Spinal cord (tissue), 10 donors: ENCODE measurements at places on chromosomes 1 and 21. TPM values are rescaled to one million over a fixed set of nuclear protein-coding genes. Genes with fewer than 3 reads are reported as not detected.

Gene AZIN2
- total RNA-seq, result 15.1 TPM

Gene FAM131C
- 2.8 TPM for total RNA-seq

Gene RGS1
- 13.6 TPM for total RNA-seq

Gene NOS1AP
- 6.8 TPM for total RNA-seq

Gene TSPEAR
- total RNA-seq, result not detected

Gene NEK2
- 6.9 TPM for total RNA-seq

Gene NECTIN4
- total RNA-seq, result not detected

Gene CYP4B1
- total RNA-seq, result 0.66 TPM

Gene CELF3
- 13.9 TPM for total RNA-seq

Gene LIPI
- not detected for total RNA-seq

DNA sequence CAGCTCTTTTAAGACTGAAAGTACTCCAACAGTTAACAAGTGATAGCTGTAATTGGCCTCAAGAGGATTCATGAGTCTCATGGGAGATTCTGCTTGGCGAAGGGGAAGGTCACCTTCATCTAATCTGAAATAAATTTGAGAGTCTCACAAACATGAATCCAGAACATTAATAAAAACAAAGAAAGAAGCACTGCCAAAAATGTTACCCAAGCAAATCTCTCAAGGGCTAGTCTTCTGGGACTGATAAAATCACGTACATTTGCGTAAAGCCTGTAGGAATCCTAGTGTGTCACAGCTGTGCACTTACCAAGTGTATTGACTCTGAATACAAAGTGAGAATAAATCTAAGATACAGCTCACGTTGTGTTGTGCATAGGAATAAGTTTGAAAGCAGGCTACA lies 21.2 kb upstream of the NUF2 start:
- no peak overlapping the region for H3K27ac ChIP-seq
- no peak overlapping the region for H3K4me3 ChIP-seq
- H3K36me3 ChIP-seq, result no peaks in the 10 kb centered on the region
- H3K4me1 ChIP-seq, result peaks cover 2% of the 10 kb centered on the region
- DNase-seq, result peak; percentile 74

GRCh38 chr1:48640836-48641492 lies 135.7 kb downstream of the BEND5 start:
- H3K36me3 ChIP-seq, result no peaks in the 10 kb centered on the region
- DNase-seq, result no peak
- peaks cover 3% of the 10 kb centered on the region for H3K4me1 ChIP-seq
- no peak overlapping the region for H3K27ac ChIP-seq

- no peaks in the 10 kb centered on the region for H3K36me3 ChIP-seq
- H3K27ac ChIP-seq, result no peak overlapping the region
- H3K4me3 ChIP-seq, result no peak overlapping the region
- DNase-seq, result no peak
These were observed 34.8 kb upstream of the DUSP10 start for GRCh38 chr1:221776495-221777301.

DNA sequence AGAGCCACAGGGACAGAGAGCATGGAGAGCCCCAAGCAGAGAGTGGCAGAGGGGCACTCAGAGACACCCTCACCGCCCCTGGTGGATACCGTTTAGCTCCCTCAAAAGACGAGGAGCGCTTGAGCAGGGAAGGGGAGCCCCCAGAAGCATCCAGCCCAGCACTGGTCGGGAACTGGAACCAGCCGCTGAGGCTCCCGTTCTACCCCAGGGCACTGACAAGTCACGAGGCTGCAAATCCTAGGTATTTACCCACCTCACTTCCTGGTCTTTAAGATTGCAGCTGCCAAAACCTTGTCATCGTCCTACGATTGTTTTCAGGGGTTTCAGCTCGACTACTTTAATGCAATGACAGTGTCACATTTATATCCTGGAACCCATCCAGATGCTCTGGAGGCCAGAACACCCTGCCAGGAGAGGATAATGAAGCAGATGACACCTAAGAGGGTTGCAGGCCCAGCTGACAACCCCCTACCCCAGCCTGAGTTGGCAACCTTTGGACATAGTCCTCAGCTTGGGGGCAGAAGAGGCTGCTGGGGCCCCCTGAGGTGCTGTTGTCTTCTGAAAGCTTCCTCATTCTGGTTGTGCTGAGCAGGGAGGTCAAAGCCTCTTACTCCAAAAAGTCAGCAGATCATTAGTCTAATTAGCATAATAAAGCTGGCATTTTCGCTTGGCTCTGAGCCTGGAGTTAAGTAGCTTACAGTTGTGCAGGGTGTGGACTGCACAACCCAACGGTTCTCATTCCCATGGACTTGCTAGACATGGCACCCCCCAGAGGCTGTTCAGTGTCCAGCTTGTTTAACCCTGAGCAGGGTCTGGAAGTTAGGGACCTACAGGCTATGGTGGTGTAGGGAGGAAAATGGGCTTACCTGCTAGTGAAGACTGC lies 20.6 kb upstream of the BACE2 start:
- no peak overlapping the region for H3K27ac ChIP-seq
- DNase-seq, result no peak
- H3K4me1 ChIP-seq, result peaks cover 3% of the 10 kb centered on the region
- no peaks in the 10 kb centered on the region for H3K27me3 ChIP-seq
- H3K36me3 ChIP-seq, result no peaks in the 10 kb centered on the region

GRCh38 chr1:55301912-55302311 lies 86.7 kb upstream of the USP24 start:
- H3K4me3 ChIP-seq, result no peak overlapping the region
- no peaks in the 10 kb centered on the region for H3K4me1 ChIP-seq
- H3K27me3 ChIP-seq, result no peaks in the 10 kb centered on the region
- DNase-seq, result no peak

DNA sequence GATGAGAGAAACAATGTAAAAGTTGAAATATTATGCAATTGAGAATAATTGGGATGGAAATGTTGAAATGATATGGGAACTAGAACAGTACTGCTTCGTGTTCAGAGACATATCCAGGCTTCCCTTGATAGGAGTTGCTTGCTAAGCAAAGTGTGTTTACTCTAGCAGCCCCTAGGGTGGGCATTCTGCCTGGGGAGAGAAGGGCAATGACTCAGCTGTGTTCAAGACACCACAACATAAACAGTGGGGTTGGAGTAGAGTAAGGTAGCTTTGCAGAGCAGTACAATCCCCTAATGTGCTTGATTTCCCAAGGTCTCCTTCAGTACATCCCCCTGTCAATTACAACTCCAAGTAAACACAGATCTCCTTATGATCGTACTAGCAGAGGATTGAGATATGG lies 4.8 kb upstream of the PCNX2 start:
- no peak overlapping the region for H3K4me3 ChIP-seq
- no peaks in the 10 kb centered on the region for H3K36me3 ChIP-seq
- H3K27me3 ChIP-seq, result no peaks in the 10 kb centered on the region
- no peak for DNase-seq

- no peak for DNase-seq
- H3K27ac ChIP-seq, result peak overlapping the region; percentile 67
- H3K4me3 ChIP-seq, result peak overlapping the region; percentile 49
- H3K36me3 ChIP-seq, result peaks cover 58% of the 10 kb centered on the region
- no peaks in the 10 kb centered on the region for H3K27me3 ChIP-seq
- H3K4me1 ChIP-seq, result peaks cover 81% of the 10 kb centered on the region
These were observed 471 bp upstream of the ADPRS start for GRCh38 chr1:36088265-36088576.

DNA sequence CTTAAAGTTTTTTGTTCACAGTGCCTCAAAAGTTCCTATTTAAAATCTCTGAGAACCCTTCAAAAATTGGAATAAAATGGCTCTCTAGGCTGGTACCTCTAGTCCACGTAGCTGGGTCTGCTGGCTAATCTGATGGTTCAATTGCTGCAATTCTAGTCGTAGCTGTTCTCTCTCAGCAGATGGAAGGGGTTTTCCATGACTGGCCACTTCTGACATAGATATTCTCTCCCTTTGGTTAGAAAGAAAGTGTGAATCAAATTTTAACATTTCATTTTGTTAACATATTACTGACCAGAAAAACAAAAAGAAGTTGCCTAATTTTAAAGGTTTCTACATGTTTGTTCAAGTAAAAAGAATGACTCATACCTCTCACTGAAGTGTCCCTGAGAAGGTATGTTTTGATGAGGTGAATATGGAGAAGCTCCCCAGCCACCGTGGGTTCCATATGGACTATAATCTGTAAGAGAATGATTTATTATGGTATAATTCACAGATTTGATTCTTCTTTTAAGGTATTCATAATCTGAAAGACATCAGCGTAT lies 29.3 kb upstream of the SERPINC1 start:
- no peak for DNase-seq
- H3K36me3 ChIP-seq, result peaks cover 64% of the 10 kb centered on the region
- no peak overlapping the region for H3K4me3 ChIP-seq
- H3K27me3 ChIP-seq, result no peaks in the 10 kb centered on the region
- no peaks in the 10 kb centered on the region for H3K4me1 ChIP-seq
